CD4-positive, alpha-beta T cell treated with Interleukin-15 for 1 hour (primary cell): ENCODE measurements at places on chromosomes 6 and 20.
A peak's percentile ranks its signal among the peaks of the same experiment; 100 is the strongest.

DNA sequence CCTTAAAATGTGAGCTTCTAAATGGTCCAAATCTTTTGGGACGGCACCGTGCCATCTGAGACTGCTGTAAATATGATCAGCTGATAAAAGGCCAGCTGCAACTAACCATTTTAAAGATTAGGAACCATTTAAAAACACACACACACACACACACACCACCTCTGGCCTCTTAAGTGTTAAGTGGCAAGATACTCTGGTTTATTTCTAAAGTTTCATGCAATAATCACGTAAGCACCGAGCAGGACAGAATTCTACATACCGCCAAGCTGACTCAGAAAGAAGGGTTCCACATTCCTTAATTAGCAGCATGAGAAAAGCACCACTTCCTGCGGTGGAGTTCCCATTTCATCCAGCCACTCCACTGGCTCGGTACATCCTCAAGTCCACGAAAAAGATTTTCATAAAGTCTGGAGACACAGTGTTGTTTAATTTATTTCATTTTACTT lies 17.8 kb upstream of the ZNF217 start:
- DNase-seq = peak; percentile 25

DNA sequence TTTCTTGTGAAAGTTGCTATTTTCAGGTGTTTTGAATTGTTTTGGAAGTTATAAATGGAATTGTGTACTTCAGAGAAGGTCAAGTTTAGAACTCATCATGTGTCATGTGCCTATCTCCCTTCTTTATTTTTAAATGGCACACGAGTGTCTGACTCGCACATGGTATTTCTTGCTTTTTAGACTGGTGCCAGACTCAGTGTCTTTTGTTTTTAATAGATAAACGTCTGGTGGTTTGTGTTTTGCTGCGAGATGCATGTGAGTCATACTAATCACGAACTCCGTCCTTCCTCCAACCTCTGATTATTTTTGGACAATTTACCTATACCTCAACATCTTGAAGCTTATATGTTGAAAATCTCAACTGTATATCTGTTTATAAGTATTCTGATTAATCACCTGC lies 292.1 kb downstream of the CDKAL1 start:
- DNase-seq = no peak

DNA sequence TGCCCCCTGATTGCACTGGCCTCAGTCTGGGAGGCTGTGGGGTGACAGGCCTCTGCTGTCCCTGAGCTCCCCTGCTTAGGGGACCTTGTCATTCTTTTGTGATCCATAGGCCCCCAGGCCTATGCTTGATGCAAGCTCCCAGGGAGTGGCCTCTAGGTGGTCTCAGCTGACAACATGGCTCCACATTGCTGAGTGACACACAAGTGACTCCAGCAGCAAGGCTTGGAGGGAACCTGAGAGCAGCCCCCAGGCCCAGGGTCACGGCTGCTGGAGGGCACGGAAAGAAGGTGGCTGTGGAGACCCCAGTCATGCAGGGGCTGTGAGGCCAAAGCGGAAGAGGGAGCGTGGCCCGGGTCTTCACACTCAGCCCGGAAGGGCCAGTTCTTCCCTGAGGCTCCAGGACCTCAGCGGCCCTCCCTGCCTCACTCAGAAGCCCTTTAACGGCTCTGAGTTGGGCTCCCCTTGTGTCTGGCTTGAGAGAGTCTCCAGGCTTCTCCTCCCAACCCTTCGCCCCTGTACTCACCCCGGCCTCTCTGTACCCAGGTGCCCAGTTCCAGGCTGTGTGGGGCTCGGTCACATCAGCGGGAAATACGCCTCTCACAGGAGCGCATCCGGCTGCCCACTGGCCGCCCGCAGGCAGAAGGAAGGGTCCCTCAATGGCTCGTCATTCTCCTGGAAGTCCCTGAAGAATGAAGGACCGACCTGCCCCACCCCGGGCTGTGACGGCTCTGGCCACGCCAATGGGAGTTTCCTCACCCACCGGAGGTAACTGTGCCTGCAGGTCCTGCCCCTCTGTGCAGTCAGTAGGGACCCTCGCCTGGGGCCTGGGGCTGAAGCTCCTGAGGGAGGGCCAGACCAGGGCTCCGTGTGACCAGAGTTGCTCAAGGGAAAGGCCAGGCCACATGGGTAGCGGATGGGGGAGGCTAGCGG lies 23.7 kb upstream of the PCMTD2 start:
- DNase-seq = no peak

- no peak for DNase-seq
Observed at GRCh38 chr6:78607189-78607588, 260.2 kb upstream of the IRAK1BP1 start.

GRCh38 chr20:59526242-59527225 lies 77.8 kb upstream of the PHACTR3 start:
- no peak for DNase-seq

- no peak for DNase-seq
Observed at GRCh38 chr20:16209951-16210361, 363.3 kb downstream of the KIF16B start.

DNA sequence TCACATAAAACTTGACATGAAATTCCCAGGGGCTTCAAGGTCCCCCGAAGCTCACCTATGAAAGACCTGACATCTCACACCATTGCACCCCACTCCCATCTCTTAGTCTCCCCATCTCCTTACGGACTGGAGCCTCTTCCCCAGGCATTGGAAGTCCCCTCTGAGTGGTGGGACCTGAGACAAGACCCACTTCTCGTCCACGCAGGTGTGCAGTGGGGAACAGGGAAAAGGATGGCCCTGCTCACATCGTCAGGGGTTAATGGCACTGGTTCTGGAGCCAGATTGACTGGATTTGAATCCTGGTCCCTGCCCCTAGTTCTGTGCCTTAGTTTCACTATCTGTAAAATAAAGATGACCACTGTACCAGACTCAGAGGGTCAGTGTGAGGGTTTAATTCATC lies 15.5 kb downstream of the ADGRF1 start:
- DNase-seq = no peak

GRCh38 chr6:96760153-96760687 lies 77.1 kb downstream of the GPR63 start:
- no peak for DNase-seq

- DNase-seq = no peak
Observed at GRCh38 chr6:30345852-30346251, 896 bp downstream of the RPP21 start.

DNA sequence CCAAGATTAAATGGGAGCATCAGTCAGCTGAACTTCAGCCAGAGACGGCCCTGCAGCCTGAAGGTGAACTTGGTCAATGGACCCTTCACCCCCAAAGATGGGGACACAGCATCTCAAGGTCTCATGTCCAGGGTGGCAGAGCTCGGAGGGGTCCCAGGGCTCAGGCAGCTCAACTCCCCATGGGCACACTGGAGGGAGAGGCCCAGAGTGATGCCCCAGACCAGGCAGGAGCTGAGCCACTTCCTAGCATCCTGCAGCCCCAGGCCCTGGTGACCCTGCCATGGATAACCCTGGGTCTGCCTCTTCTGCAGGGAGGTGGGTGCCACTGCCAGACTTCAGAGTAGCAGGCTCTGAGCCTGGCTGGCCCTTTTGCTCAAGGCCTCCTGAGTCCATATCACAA lies 27.5 kb upstream of the EMILIN3 start:
- DNase-seq = no peak

DNA sequence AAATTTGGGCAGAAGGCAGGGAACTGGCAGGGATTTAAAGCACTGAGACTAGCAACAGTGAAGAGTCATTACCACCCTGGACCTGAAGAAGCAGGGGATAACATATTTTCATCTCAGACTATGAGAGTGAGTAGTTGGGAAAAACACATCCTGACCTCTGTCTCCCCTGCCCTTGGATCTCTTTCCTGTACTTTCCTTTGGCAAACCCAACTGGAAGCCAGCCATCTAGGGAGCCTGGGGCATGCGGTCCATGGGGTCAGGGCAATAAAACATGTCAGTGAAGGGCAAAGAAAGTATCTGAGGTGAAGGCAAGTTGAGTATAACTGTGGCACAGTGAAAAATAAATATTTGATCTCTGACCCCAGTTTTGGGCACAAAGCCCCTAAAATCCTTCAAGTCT lies 698.2 kb downstream of the DOK5 start:
- no peak for DNase-seq

- no peak for DNase-seq
Observed at GRCh38 chr20:16821211-16822089, 73.3 kb downstream of the OTOR start.

DNA sequence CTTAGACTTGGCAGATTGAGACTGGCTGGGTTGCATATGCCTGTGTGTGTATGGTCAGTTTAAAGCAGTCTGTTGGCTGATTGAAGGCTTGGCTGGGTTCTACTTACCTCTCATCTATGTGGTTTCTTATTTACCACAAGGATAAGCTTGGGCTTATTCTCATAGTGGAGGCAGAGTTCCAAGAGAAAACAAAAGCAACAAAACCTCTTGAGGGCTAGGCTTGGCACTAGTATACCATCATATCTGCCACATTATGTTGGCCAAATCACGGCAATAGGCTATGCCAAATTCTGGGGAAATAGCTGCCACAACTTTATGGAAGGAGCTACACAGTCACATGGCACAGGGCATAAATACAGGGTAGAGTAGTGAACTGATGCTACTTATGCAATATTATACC lies 714.1 kb downstream of the CBLN4 start:
- no peak for DNase-seq

- DNase-seq = no peak
Observed at GRCh38 chr6:115830895-115831294, 229.8 kb downstream of the FRK start.

- DNase-seq = no peak
Observed at GRCh38 chr20:34062570-34063482, 49.2 kb downstream of the EIF2S2 start.

- no peak for DNase-seq
Observed at GRCh38 chr6:46719099-46719498, 16.1 kb downstream of the PLA2G7 start.

GRCh38 chr20:4869290-4870193 lies 131.8 kb downstream of the SLC23A2 start:
- no peak for DNase-seq

DNA sequence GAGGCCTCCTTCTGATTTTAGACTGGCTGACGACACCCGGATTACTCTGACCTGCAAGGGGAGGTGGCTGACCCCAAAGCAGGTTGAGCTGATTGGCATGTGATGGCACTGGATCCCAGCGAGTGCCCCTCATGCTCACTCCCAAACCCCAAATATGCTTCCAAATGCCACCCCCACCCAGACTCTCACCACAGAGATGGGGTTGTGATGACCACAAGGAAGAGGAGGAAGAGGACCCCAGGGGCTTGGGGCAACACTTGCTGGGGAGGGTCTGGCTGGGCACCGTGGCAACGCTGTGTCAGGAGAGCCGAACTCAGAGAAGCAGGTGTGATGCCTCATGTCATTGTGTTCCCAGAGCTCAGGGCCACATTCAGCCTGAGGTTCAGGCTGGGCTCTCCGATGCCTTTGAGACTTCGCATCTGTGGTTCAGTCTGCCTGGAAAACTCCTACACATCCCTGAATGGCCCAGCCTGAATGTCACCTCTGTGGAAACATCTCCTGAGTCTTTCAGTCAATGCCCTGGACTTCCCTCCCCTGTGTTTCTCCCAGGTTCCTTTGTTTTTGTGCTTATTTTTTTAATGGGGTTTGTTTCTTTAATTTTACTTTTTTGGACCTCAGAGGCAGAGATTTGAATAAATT lies 169.1 kb upstream of the PMEPA1 start:
- no peak for DNase-seq

- DNase-seq = no peak
Observed at GRCh38 chr20:40883097-40883496, 145.5 kb upstream of the TOP1 start.

- DNase-seq = no peak
Observed at GRCh38 chr6:131828080-131828479, 20.3 kb downstream of the ENPP1 start.

GRCh38 chr6:41028561-41029412 lies 10.2 kb downstream of the UNC5CL start:
- DNase-seq = no peak

DNA sequence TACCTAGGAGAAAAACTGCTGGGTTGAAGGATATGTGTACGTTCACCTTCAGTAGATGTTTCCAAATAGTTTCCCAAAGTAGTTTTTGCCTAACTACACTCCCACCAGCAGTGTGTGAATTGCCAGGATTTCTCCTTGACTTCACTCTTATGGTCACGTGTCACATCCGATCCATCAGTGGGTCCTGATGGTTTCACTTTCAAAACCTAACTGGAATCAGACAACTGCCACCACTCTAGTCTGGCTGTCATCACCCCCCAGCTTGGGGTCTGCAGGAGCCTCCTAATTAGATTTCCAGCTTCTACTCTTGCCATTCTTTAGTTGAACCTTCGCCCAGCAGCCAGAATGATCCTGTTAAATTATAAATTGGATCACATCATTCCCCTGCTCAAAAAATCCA lies 8.5 kb upstream of the SLC12A5 start:
- DNase-seq = no peak

DNA sequence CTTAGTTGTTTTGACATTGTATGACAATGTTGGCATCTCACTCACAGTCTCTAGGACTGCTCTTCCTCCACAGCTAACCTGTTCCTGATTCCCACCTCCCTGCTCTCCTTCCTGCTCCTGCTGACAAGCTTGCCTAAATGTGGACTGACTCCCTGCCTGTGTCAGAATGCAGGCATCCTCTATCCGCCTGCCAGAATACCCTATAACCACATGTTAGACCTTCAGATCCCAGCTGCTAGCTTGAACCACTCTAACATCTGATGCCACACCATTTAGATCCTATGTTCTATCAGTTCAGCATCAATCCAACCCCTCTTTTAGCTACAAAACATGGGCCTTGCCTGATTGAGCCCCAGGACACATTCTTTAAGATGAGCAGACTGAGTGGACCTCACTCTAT lies 12.2 kb downstream of the FILIP1 start:
- no peak for DNase-seq

DNA sequence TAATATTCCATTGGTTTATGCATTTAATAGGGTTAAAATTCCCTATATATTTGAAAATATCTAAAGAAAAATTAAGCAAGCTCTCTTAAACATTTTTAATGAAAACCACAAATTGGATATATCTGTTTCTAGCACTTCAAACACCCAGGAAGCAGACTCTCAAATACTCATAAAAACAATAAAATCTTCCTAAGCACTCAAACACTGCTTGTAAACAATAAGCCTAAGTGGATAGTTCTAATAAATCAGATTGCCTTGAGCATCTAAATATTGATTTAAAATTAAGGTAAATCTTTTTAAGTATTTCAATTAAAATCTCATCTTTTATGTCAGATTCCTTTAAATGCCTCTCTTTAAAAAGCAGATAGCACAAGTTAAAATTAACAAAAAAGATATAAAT lies 254.4 kb downstream of the KCNQ5 start:
- DNase-seq = no peak

GRCh38 chr6:14118091-14118439 lies 493 bp downstream of the CD83 start:
- no peak for DNase-seq

- no peak for DNase-seq
Observed at GRCh38 chr6:36526066-36526465, 21.2 kb downstream of the STK38 start.

GRCh38 chr6:21441386-21441785 lies 152.2 kb upstream of the SOX4 start:
- no peak for DNase-seq
